ENCODE measurements at places on chromosomes 7 and 10.

- no peak for DNase-seq
Measured at GRCh38 chr10:106959521-106959920, 205.0 kb downstream of the SORCS1 start.

DNA sequence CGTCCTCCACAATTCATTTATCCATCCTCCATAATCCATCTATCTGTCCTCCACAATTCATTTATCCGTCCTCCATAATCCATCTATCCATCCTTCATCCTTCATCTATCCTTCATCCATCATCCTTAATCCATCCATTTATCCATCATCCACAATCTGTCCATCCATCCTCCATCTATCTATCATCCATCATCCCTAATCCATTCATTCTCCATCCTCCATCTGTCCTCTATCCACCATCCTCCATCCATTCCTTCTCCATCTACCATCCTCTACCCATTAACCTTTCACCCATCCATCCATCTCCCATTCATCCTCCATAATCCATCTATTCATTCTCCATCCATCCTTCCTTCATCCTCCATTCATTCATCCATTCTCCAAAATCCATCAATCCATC, 36.0 kb upstream of the DPYSL4 start:
- DNase-seq = no peak

DNA sequence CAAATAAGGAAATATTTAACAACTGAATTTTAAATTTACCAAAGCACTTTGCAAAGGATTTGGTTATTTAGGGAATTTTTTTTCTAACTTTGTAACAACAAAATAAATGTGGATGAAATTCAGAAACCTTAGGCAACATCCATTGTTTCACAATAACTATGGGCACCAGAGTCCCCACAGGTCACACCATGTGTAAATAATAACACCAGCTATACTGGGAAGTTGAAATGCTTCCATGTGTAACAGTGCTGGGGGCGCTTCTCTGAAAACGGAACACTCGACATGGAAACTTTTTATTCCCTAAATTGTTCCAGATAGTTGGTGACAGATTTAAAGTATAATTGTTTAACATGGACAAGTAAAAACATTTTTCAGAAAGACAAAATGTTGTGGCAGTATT, 818.6 kb downstream of the TNS3 start:
- no peak for DNase-seq

- no peak for DNase-seq
Measured at GRCh38 chr10:75450644-75451640, 19.5 kb downstream of the LRMDA start.

GRCh38 chr7:93146472-93147141, 1.6 kb downstream of the SAMD9L start:
- no peak for DNase-seq

DNA sequence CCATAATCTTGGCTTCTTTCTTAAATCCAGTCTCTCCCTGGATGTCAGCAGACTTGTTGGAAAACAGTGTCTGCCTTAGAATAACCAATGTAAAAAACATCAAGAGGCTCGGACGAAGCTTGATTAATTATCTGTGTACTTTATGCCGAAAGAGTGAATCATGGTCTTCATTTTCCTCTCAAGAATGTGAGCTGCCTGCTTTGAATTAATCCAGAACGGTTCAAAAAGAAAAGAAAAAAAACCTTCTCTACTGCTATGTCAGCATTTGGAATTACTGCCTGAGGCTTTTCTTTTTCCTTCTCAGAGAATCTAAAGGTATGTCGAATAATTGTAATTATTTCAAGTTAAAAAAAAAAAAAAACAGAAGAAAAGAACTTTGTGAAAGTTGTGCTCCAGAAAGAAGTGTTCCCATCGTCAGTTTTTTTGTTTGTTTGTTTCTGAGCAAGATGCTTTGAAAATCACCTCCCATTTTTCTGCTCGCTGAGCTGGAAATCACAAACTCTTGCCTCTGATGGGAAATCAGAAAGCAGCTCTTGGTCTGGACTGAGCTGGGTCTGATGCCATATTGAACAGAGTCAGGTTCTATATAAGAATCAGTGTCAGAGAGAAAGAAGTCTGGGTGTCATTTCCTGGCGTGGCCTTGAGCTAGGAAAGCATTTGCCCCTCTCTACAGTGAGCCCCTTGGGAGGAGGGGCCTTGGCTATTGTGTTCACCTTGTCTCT, 20.2 kb downstream of the PLPP4 start:
- no peak for DNase-seq

All from stimulated activated CD4-positive, alpha-beta T cell treated with anti-CD3 and anti-CD28 coated beads, TNF-alpha, amount 100 ng/mL, for 24 hours (primary cell).